CD4-positive, alpha-beta T cell treated with Interleukin-12 subunit alpha and Interleukin-12 subunit beta, for 1 hour (primary cell): ENCODE measurements at places on chromosomes 6 and 20.

DNA sequence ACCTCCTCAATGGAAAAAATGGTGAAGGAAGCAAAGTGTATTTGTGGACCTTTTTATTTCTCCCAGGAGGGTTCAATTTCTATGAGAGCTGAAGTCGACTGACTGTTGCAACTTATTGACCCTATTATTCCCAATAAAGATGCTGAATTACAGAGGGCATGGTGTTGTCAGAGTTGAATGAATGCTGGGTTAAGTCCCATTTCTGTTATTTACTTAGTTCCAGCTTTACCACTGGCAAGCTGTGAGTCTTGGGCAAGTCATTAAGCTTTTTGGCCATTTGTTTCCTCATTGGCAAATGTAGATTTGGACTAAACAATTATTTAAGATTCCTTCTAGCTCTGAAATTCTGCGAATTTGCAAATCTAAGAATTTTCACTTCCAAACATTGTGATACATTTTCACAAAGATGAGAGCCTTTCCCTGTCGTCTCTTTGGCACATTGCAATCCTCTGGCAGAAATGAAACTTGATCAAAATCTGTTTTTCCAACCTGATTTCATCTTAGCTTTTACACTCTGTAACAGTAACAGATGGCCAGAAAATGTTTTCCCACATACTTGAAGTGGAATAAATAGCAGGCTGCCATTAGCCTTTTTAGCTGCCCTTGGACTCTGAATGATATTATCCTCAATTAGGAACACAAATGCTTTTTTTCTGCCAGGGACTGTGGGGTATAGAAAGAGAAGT lies 21.3 kb downstream of the BLTP3A start:
- DNase-seq = no peak

DNA sequence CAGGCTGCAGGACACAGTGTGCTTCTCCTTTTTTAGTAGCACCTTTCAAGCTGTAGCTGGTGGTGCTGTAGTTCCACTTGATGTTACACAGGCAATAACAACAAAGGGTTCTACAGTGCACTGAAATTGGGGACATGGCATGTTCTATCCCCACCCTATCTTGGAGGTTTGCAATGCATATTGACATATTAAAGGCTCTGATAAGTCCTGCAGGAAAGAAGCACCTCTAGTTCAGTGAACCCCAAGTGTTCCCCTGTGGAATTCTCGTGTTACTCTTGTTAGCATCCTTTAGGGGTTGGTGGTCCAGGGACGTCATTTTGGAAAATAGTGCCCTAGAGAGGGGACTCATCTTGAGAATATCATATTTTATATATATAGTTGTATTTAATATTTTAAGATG lies 337.6 kb downstream of the DHX35 start:
- no peak for DNase-seq

GRCh38 chr6:148502773-148503135 lies 160.1 kb downstream of the SASH1 start:
- no peak for DNase-seq

DNA sequence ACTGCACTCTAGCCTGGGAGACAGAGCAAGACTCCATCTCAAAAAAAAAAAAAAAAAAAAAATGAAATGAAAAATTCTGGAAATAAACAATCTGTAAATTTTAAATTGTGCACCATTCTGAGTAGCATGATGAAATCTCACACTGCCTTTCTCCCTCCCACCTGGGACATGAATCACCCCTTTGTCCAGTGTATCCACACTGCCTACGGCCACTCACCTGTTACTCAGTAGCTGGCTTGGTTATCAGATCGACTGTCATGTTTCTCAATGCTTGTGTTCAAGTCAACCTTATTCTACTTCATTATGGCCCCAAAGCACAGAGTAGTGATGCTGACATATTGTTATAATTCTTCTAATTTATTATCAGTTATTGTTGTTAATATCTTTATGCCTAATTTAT lies 58.7 kb upstream of the MTHFD1L start:
- DNase-seq = no peak
